ENCODE measurements at places on chromosomes 11 and 22.

- DNase-seq: no peak
Observed at GRCh38 chr22:17802411-17802810, 28.1 kb upstream of the BID start.

DNA sequence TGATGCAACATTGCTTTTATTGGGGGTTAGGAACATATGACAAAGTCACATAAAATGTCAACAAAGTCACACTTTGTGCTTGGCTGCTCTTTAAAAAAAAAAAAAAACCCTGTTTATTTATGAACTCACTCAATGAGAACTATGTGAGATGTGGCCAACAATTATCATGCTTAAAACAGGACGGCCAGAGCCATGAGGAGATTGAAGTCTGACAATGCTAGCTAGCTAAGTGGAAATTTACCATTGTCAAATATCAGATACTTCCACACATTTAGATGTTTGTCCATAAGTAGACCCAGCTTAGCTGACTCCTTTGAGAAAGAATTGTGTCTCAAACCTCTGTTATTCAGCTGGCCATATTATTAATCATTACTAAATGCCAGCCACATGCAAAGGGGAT lies 26.9 kb downstream of the BLID start:
- no peak for DNase-seq

- no peak for DNase-seq
Observed at GRCh38 chr11:69770540-69770939, 4.6 kb downstream of the FGF4 start.

DNA sequence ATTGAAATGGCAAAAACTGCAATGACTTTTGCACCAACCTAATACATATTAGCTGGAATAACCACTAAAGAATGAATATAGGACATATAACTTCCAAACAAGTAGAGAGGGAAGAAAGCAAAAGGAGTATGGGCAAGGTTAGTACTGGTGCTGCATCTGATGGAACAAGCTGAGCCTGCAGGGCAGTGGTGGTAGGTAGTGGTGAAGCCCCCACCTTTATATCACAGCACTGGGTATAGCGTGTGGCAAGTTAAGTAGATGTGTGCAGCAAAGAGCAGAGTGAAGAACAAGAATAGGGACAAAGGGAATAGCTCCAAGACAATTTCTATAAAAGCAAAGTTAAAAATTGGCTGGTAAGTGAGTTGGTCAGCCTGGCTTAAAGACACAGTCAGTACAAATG lies 62.3 kb downstream of the CTNND1 start:
- no peak for DNase-seq

GRCh38 chr11:46912526-46913150 lies 5.7 kb downstream of the LRP4 start:
- DNase-seq: no peak

DNA sequence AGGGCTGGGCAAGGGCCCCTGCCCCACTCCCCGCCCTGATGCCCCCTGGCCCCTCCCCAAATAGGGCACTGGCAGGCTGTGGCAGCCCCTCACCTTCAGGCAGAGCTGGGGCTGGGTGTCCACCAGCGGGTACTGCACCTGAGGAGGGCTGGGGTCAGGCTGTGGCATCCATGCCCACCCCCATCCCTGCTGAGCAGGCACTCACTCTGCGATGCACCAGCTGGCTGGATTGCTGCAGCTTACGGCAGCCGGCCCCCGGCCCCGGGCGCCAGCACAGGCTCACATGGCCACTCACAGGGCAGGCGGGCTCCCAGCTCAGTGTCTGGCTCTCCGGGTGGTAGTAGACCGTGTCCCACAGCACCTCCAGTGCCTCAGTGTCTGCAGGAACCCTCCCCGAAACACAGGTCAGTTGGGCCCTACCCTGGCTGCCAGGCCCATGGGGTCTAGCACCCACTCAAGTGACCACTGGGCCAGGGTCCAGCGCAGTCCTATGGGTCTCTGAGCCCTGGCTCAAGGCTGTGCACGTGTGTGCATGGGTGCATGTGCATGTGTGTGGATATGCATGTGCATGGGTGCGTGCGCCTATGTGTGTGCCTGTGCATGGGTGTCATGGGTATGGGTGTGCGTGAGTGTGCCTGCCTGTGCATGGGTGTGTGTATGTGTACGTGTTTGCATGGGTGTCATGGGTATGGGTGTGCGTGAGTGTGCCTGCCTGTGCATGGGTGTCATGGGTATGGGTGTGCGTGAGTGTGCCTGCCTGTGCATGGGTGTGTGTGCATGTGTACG lies 14.4 kb downstream of the IL17REL start:
- no peak for DNase-seq

DNA sequence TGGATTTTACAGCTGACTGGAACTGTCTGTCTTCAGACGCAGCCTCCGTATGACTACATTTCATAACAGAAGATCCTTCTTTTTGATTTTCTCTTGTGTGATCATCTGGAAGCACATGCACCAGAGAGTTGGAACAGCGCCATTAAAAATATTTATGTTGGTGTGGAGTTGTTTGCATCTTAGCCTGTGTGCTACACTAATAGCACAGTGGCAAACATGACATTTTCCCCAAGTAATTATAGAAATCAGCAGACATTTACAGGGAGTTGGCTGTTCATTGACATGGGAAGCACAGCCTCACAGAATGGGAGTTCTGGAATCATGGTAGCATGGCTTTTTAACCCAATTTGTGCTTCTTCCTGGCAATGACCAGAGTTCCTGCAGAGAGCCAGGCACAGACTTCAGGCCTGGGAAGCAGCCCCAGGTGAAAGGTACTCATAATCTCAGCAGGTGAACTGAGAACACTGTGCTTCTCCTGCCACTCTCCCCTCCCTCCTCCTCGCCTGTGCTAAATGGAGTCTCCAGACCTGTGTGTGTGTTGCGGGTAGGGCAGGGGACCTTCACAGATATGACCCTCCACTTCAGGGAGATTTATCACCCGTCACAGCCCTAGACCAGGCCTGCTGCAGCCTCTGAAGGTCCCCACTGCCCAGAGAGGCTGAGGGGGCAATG lies 82.8 kb upstream of the PLET1 start:
- DNase-seq: no peak

DNA sequence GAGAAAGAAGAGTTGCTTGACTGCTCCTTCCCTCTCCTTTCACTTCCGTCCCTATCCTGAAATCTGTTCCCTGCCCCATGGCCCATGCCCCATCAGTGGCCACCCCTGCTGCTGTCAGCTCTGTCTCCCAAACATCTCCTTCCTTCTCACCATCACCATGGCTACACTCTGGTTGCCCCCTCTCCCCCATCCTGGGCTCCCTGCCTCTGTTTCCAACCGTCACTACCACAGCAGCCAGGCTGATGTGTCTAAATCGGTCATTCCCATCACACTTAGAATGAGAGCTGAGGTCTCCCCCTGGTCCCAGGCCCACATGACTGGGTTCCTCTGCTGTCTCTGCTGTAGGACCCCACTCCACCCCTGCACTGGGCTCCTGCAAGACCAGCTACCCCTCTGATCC lies 54.6 kb upstream of the EIF3D start:
- DNase-seq: no peak

DNA sequence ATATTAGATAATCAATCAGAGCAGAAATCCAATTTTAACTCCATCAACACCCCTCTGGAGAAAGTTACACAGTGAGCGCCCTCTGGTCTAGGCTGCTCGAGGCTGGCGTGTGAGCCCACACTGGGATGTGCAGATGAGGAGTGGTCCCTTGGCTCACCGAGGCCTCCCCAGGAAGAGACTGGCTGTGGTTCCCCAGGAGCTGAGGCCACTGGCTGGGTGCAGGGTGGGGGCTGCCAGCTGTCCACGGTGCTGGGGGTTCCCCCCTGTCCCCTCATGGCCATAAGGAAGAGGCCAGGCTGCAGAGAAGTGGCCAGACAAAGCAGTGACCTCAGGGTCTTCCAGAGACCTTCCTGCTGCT lies 750.7 kb downstream of the BRD1 start:
- DNase-seq: no peak

- no peak for DNase-seq
Observed at GRCh38 chr11:20448834-20449233, 61.3 kb downstream of the PRMT3 start.

DNA sequence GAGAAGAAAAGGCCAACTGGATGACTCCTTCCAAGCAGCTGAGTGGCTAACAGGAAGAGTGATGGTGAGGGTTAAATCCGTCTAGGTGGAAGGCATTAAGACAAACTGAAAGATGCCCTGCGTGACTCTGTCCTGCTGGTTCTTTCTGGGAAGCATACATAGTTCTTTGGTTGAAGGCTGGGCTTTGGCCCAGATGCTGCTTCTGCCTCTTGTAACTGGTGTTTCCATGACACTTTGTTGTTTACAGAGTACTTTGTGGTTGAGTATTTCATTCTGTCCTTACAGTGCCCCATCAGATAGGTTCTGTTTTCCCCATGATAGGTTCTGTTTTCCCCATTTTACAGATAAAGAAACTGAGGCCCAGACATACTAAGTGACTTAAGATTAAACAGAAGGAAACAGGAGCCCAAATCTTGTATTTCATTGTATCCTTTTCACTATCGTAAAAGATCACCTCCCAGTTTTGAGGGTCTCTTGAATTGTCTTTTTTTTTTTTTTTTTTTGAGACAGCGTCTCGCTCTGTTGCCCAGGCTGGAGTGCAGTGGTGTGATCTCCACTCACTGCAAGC lies 124.3 kb upstream of the RASSF10 start:
- DNase-seq: no peak
